ENCODE measurements at places on chromosomes 2 and 18.
A peak's percentile ranks its signal among the peaks of the same experiment; 100 is the strongest.

- no peak for DNase-seq
Observed at GRCh38 chr18:58895385-58895784, 30.7 kb downstream of the ZNF532 start.

GRCh38 chr2:113200736-113201490, 27.1 kb downstream of the PSD4 start:
- no peak for DNase-seq

GRCh38 chr2:205766779-205767359, 84.6 kb downstream of the NRP2 start:
- DNase-seq: no peak

DNA sequence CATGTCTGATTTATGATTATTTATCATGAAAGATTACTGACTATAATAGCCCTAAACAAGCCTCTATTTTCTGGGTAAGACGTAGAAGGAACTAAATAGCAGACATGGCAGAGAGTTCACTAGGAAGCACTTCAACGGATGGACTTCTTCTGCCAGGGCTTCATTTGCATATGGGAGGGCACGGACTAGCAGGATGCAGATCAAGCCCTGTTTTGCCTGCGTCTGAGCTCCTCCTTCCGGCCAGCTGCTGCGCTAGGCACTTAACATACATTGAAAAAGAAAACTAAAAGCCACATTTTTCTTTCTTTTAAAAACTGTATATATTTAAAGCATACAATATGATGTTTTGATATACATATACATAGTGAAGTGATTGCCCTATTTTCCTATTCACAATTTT, 340.0 kb upstream of the MEX3C start:
- peak; percentile 2 for DNase-seq

DNA sequence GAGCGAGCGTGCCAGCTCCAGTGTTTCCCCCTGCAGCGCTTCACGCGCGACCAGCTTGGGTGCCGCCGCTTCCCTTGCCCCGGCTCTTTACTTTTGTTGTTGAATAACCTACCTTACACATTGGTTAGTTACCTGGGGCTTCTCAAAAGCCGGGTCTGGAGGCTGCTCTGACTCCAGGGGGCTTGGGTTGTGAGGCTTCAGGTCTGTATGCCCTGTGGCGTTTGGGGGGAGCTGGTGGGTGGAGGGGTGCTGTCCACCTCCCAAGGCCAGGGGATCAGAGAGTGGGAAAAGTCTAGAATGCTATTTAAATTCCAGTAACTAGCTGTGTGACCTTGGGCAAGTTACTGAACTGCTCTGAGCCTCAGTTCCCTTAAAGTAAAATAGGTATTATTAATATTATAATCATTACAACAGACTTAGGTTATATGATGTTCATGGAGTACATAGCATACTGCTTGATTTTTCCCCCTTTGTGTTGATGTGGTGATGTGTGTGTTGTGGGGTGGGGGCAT, 770 bp downstream of the LYPD6B start:
- DNase-seq: no peak
